Esophagus muscularis mucosa (tissue), 4 donors: ENCODE measurements at places on chromosomes 7 and 10. TPM values are rescaled to one million over a fixed set of nuclear protein-coding genes. Genes with fewer than 3 reads are reported as not detected.

- peaks cover 10% of the 10 kb centered on the region for H3K4me1 ChIP-seq
- peak overlapping the region; percentile 31 for H3K4me3 ChIP-seq
- H3K27ac ChIP-seq: peak overlapping the region; percentile 68
- no peak for DNase-seq
- no peaks in the 10 kb centered on the region for H3K36me3 ChIP-seq
Observed at GRCh38 chr7:4613846-4614548, 68.1 kb upstream of the FOXK1 start.

- H3K36me3 ChIP-seq: no peaks in the 10 kb centered on the region
- H3K27me3 ChIP-seq: no peaks in the 10 kb centered on the region
- H3K4me1 ChIP-seq: no peaks in the 10 kb centered on the region
- no peak overlapping the region for H3K27ac ChIP-seq
Observed at GRCh38 chr7:37497576-37497975, 48.9 kb upstream of the ELMO1 start.

ATOH7 gene
- not detected for total RNA-seq

SHTN1 gene
- total RNA-seq: 8.6 TPM

DNA sequence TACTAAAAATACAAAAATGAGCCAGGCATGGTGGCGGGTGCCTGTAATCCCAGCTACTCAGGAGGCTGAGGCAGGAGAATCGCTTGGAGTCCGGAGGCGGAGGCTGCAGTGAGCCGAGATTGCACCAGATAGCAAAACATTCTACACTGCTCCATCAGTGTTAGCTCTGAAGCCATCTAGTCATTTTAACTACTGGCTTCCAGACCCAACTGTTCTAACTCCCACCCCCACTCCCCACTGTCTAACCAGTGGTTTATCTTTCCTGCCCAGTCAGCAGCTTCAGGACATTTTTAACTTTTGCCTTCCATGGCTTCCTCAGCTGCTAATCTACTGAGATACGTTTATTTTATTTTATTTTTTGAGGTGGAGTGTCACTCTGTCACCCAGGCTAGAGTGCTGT is 6.2 kb upstream of the FRAT1 start:
- H3K4me3 ChIP-seq: no peak overlapping the region
- H3K27ac ChIP-seq: no peak overlapping the region
- no peaks in the 10 kb centered on the region for H3K27me3 ChIP-seq

GRCh38 chr10:58565271-58565670 is 52.6 kb downstream of the BICC1 start:
- H3K4me3 ChIP-seq: no peak overlapping the region
- no peaks in the 10 kb centered on the region for H3K27me3 ChIP-seq
- H3K4me1 ChIP-seq: no peaks in the 10 kb centered on the region
- no peak overlapping the region for H3K27ac ChIP-seq
- DNase-seq: no peak
- no peaks in the 10 kb centered on the region for H3K36me3 ChIP-seq
